T follicular helper cell (primary cell): ENCODE measurements at places on chromosomes 4 and X.

- DNase-seq = no peak
Observed at GRCh38 chr4:104589264-104589868, 94.7 kb upstream of the CXXC4 start.

DNA sequence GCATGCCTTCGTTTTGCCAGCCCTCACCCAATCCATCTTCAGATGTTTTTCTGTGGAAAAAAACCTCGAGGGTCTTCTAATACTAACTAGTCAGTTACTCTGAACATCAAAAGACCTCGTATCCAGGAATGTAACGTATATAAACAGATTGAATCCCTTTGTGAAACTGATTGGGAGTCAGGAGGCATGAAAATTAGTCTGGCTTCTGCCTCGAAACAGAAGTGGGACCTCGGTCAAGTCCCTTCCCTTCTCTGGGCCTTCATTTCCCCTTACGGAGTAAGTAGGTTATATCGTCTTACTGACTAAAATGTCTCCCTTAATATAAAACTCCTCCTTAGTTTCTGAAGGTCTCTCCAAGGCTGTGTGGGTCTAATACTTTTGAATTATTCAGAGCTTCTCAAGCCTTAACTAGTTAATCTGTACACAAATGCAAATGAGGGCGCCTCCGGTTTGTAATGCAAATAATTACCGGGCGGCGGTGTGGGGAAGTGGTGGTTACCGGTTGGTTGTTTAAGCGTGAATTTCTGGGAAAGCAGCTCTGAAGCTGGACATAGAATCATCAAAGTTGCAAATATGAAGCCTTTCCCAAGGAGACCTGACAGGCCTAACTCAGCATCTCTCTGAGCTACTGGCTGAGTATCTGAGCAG is 11.4 kb upstream of the NKRF start:
- DNase-seq = no peak

DNA sequence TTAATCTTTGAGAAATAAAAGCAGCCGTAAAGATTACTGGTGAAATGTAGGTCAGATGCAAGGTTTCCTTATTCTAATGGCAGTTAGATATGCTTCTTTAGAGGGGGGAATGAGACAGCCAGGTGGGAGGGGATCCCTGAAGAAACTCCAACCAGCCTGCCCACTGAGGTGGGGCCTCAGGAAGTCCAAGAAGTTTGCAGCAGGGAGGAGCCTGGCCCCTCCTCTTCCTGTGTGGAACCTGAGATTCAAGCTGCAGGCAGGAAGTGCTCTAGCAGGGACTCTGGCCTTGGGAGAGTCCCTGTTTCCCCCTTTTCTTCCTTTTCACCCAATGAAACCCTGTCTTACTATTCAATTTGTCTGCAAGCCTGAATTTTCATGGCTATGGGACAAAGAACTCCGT is 101.4 kb upstream of the SLITRK2 start:
- no peak for DNase-seq

DNA sequence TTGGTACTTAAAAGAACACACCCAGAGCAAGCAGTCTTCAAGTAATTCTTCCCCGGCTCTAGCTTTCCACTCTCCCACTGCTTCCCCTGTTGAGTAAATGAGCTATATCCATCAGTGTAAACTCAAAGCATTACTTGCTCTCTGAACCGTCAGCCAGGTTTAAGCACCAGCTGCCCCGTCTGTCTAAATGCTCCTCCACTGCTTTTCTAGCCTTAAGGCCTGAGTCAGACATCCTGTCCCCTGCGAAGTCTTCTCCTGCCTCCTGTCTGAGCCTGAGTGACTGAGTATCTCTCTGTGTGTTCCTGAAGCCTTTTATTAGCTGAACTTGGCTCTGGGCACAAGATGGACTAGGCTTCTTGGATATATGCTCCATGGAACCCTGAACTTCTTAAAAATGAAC is 205.1 kb downstream of the STK32B start:
- DNase-seq = no peak

DNA sequence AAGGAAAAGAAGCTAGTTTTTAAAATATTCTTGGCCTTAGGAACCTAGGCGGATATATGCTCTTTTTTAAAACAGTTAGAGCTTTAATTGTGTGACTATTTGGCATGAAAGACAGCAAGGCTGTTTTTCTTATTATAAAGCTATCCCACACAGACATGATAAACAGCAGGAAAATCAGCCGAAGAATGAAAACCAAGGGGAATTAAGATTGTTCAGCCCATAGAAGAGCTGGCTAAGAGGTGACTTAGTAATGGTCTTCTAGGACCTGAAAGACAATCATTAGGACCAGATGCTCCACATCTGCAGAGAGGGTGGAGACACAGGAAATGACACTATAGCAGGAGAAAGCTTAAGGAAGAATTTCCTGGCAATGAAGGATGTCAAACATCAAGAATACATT is 171.4 kb upstream of the NRK start:
- DNase-seq = no peak

- DNase-seq = no peak
Observed at GRCh38 chrX:115147220-115147619, 42.0 kb upstream of the RBMXL3 start.

- no peak for DNase-seq
Observed at GRCh38 chr4:4406455-4407298, 19.8 kb downstream of the NSG1 start.

- no peak for DNase-seq
Observed at GRCh38 chr4:35228313-35228712, 1016.0 kb downstream of the ARAP2 start.

DNA sequence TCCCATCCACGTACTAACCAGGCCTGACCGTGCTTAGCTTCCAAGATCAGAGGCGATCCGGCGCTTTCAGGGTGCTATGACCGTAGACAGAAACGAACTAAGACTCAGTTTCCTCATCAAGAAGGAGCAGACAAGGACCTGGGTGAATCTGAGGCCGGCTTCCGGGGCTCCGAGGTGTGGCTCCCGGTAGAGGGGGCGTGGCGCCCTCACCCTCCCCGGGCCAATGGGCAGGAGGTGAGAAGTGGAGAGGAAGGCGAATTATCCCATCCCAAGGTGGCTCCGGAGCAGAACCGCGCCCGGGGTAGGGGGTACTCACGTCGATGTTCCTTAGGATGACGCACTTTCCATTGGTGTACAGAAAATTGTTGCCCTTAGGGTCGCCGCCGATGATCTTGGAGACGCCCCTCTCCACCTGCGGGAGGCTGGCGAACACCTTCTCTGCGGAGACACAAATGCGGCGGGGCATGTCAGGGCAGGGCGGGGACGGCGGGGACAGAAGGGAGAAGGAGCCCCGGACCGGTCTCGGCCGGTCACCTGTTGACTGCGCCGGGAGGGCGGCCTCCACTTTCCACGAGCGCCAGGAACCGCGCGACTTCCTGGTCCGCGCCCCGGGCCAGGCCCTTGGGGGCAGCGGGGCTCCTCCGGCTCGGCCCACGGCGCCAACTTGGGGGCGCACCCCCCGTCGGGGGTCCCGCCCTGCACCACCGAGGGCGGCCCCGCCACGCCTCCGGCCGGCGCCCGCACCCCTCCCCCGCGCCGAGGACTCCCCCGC is 616 bp downstream of the WDR1 start:
- peak; percentile 71 for DNase-seq

DNA sequence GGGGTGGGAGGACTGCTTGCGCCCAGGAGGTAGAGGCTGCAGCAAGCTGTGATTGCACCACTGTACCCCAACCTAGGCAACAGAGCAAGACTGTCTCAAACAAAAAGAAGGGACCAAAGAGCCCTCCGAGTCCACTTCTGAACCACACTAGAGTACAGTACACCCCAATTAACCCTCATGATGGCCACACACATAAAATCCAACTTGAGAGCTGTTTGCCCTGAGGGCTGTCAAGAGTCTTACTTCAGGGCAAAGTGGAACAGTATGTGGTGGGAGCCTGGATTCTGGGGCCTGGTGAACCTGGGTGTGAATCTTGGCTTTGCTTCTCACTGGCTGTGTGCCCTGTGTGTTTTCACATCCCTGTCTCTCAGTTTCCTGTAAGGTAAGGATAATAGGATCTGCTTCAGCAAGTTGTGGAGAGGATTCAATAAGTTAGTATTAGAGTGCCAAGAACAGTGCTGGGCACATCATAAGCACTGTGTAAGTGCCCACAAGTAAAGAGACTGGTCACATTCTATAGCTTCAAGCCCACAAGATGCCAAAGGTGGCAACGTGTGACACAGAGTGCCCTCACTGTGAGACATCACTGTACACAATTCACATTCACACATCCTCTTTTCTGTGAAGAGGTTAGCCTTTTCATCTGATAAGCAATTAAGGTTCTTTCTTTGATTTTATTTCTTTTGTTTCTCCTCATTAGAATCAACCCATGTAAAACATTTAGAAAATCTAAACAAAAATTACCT is 52.1 kb downstream of the LEF1 start:
- no peak for DNase-seq

- DNase-seq = no peak
Observed at GRCh38 chr4:142974328-142974727, 128.2 kb upstream of the INPP4B start.

DNA sequence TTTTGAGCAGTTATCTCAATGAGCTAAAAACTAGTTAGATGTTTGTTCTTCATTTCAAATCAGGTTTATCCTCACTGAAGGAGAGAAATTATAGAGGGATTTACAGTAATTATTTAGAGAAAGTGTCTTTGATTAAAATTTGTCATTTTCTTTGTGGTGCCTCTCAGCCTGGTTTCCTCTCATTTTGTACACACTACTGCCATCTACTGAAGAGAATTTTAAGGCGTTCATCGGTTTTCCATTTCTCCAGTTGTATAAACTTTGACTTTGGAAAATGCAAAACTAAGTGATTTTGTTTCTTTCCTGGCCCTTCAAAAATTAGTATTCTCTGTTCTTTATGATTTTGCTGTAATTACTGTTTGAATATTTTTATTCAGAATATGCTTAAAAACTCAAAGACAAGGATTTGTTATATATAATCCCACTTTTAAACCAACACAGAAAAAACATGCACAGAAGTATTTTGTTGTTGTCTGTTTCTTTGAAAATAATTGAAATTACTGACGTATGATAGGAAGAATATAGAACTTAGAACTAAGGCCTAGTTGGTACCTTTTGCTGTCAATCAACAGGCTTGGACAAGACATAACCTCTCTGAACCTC is 34.4 kb upstream of the ANXA3 start:
- DNase-seq = no peak

GRCh38 chr4:145097331-145097820 is 620 bp downstream of the ANAPC10 start:
- no peak for DNase-seq

DNA sequence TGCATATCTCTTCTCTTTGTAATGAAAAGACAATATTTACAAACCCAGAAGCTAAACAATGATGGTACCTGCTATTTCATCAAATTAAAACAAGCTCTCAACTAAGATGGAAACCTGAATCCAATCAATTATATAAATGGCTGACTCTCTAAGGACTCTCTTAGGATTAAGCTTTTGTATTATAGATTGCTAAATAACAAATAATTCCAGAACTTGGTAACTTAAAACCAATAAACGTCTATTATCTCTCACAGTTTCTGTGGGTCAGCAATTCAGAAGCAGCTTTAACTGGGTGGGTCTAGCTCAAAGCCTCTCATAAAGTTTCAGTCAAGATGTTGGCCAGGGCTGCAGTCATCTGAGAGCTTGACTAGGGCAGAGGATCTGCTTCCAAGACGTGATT is 12.4 kb downstream of the PHKA2 start:
- no peak for DNase-seq

- no peak for DNase-seq
Observed at GRCh38 chrX:152640034-152640818, 2.5 kb downstream of the GABRQ start.

DNA sequence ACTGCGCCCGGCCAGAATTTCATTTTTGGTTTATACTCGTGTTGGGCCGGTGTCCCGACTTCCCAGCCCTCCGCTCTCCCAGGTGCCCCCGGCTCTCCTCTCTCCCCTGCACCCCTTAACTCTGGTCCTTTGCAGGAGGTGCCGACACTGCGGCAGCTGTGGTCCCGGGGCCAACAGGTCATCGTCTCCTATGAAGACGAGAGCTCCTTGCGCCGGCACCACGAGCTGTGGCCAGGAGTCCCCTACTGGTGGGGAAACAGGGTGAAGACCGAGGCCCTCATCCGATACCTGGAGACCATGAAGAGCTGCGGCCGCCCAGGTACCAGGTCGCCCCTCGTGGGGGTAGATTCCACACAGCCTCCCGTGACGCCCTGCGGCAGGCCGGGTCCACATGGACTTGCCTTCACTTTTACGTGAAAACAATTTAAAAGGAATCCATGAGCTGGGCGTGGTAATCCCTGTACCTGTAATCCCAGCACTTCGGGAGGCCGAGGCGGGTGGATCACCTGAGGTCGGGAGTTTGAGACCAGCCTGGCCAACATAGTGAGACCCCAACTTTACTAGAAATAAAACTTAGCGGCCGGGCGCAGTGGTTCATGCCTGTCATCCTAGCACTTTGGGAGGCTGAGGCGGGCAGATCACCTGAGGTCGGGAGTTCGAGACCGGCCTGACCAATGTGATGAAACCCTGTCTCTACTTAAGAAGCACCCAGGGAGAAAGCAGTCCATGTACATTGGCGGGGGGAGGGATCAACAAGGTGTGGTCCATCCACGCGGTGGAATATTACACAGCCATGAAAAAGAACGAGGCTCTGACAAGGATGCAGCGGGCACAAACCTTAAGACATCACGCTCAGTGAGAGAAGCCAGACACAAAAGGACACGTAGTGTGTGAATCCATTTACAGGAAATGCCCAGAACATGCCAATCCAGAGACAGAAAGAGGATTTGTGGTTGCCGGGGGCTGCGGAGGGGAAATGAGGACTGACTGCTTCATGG is 12.0 kb downstream of the PLCXD1 start:
- no peak for DNase-seq

DNA sequence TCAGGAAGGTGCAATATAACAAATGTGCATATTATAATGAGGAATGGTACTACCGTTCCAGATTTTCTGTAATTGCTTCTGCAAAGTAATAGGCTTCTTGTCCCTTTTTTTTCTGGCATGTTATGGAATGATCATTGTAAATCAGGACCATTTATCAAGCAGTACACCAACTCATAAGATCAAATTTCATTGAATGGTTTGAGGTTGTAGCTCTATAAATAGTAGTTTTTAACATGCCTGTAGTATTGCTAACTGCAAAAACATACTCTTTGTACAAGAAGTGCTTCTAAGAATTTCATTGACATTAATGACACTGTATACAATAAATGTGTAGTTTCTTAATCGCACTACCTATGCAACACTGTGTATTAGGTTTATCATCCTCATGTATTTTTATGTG is 12.6 kb downstream of the IBSP start:
- no peak for DNase-seq

DNA sequence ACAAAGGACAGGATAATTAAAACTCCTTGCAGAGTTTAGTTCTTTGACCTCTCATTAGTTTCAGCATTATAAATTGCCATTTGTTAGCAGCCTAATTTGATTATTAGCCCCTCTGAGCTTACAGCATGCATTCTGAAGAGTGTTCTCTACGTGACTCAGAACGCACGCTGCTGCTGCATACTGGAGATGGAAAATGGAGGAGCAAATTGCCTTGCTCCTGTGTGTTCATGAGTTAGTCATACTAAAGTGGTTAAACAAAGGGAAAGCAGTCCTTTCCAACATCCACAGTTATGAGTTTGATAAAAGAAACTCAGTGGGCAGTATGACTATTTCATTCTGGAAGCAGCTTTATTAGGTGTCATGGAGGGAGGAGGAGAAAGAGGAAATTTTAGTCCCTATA is 922.5 kb downstream of the RPA4 start:
- DNase-seq = no peak

- no peak for DNase-seq
Observed at GRCh38 chr4:8835521-8836365, 35.9 kb downstream of the HMX1 start.
